ENCODE measurements at places on chromosomes 2 and 18. TPM values are rescaled to one million over a fixed set of nuclear protein-coding genes. Genes with fewer than 3 reads are reported as not detected.
A peak's percentile ranks its signal among the peaks of the same experiment; 100 is the strongest.

- no peak overlapping the region for H3K27ac ChIP-seq
- H3K4me1 ChIP-seq = peaks cover 4% of the 10 kb centered on the region
- no peak for DNase-seq
- no peak overlapping the region for H3K4me3 ChIP-seq
Observed at GRCh38 chr2:27796791-27797765, 25.6 kb downstream of the MRPL33 start.

GRCh38 chr18:49858309-49859020, 45.1 kb upstream of the ACAA2 start:
- no peak overlapping the region for H3K27ac ChIP-seq
- no peaks in the 10 kb centered on the region for H3K4me1 ChIP-seq

DNA sequence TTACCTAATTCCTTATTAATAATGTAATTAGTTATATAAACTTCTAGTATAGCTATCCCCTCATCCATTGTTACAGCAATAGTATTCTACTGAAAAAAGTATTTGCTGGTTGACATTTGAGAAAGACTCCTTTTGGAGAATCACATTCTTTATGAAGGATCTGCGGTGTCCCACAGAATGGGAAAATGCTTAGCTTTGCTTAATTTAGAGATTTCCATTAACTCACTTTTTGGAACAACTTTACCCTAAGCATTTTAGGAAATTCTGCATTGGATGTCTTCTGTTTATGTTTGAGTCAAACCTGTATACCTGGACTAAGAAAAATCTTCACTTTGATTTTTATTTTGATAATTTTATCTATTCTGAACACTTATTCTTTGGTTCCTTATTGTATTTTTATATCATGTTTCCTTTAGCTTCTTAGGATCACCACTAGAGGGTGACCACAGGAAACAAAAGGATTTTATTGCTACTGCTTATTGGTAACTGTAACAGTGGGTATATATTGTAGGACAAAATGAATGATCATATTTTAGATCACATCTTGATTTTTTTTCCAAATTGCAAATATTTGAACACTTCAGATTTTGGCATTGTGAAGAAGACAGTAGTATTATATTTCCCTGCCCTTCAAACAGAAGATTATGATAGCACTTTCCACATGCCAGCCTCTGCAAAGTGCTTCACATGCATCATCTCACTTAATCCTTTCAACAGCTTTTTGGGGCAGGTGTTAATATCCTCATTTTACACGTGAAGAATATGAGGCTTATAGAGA, 79.6 kb downstream of the MIB1 start:
- peaks cover 37% of the 10 kb centered on the region for H3K36me3 ChIP-seq
- no peak overlapping the region for H3K4me3 ChIP-seq
- H3K4me1 ChIP-seq = no peaks in the 10 kb centered on the region

- H3K27ac ChIP-seq = no peak overlapping the region
- H3K27me3 ChIP-seq = no peaks in the 10 kb centered on the region
- H3K4me3 ChIP-seq = no peak overlapping the region
- DNase-seq = no peak
- H3K36me3 ChIP-seq = no peaks in the 10 kb centered on the region
- H3K4me1 ChIP-seq = no peaks in the 10 kb centered on the region
Observed at GRCh38 chr18:44409515-44409914, 271.2 kb upstream of the SETBP1 start.

GRCh38 chr18:41371156-41372045, 583.6 kb upstream of the PIK3C3 start:
- no peak overlapping the region for H3K27ac ChIP-seq
- H3K36me3 ChIP-seq = no peaks in the 10 kb centered on the region
- H3K4me3 ChIP-seq = no peak overlapping the region
- DNase-seq = no peak

- no peaks in the 10 kb centered on the region for H3K36me3 ChIP-seq
- DNase-seq = no peak
- no peak overlapping the region for H3K4me3 ChIP-seq
- H3K4me1 ChIP-seq = no peaks in the 10 kb centered on the region
- no peak overlapping the region for H3K27ac ChIP-seq
- no peaks in the 10 kb centered on the region for H3K27me3 ChIP-seq
Observed at GRCh38 chr2:145079641-145080040, 559.7 kb upstream of the ZEB2 start.

DNA sequence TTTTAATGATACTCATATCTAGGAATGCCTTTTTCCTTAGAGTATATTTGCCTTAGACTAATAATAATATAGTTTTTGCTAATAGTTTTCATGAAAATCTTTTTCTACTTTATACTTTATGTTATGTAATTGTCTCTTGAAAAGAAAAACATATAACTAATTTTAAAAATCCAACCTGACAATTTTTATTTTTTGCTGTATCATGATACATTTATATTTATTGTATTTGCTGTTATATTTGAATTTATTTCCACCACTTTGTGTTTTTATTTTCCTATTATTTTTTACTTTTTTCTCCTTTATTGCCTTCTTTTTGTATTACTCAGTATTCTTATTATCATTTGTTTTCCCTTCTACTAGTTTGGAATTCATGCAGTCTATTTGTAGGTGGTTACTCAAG, 85.4 kb downstream of the MBD5 start:
- H3K4me3 ChIP-seq = no peak overlapping the region
- H3K27me3 ChIP-seq = no peaks in the 10 kb centered on the region
- no peak for DNase-seq
- H3K36me3 ChIP-seq = no peaks in the 10 kb centered on the region
- no peaks in the 10 kb centered on the region for H3K4me1 ChIP-seq

DNA sequence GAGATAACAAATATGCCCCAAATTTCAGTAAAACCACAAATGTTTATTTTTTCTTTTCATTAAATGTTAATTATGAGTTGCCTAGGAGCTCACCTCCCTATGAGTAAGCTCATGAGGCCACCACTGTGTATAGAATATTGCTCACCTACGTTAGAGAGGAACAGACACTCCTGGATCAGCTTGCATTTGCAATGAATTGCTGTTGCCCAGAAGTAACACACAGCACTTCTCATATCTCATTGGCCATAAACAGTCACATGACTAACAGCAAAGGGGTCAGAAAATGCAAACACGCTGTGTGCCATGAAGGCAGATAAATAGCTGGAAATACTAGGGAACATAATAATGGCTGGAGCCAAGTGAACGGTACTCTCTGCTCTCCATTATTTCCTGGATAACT, 89.0 kb upstream of the GALNT5 start:
- H3K27ac ChIP-seq = no peak overlapping the region
- H3K4me1 ChIP-seq = peaks cover 10% of the 10 kb centered on the region
- no peak overlapping the region for H3K4me3 ChIP-seq
- H3K36me3 ChIP-seq = no peaks in the 10 kb centered on the region
- no peak for DNase-seq
- H3K27me3 ChIP-seq = no peaks in the 10 kb centered on the region

DNA sequence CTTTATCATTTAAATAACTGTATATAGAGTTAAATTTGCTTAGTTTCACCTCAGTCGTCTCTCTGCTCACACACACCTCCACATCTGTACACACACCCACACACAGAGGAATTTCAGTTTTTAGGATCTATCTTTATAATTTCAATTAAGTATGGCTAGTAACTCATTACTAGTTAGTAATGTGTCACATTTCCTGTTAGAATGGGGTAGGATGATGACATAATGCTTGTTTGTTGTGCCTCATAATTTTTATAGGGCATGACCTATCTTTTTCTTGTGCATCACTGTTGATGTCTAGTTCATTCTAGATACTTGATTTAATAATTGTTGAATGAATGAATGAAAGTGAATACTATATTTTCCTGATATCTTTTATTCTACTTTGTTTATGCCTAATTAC, 108.6 kb downstream of the AGPS start:
- H3K36me3 ChIP-seq = no peaks in the 10 kb centered on the region
- H3K4me3 ChIP-seq = no peak overlapping the region
- peaks cover 6% of the 10 kb centered on the region for H3K4me1 ChIP-seq
- peak; percentile 15 for DNase-seq
- H3K27me3 ChIP-seq = no peaks in the 10 kb centered on the region
- H3K27ac ChIP-seq = no peak overlapping the region

GRCh38 chr2:74390606-74391005, 10.5 kb upstream of the DCTN1 start:
- H3K36me3 ChIP-seq = no peaks in the 10 kb centered on the region
- H3K4me3 ChIP-seq = peak overlapping the region; percentile 84
- no peak for DNase-seq
- H3K27me3 ChIP-seq = no peaks in the 10 kb centered on the region
- peaks cover 16% of the 10 kb centered on the region for H3K4me1 ChIP-seq

DNA sequence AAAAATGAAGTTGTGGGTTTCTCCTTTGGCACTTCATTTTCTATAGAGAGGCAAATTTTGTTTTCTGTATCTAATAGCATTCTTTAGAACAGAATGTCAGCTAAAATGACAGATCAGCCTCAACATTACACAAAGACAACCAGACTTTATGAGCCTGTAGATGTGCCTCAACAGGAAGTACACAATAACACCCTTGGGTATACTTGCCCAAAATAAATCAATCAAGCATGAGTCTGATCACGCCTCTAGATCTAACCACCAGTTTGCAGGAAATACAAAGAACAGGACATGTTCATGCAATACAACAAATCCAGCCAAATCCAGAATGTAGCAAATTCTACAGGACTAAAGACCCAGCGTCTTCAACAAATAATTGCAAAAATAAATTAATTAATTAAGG, 11.2 kb upstream of the DAPL1 start:
- H3K36me3 ChIP-seq = no peaks in the 10 kb centered on the region
- peaks cover 36% of the 10 kb centered on the region for H3K4me1 ChIP-seq
- peak overlapping the region; percentile 80 for H3K27ac ChIP-seq
- H3K27me3 ChIP-seq = no peaks in the 10 kb centered on the region

DNA sequence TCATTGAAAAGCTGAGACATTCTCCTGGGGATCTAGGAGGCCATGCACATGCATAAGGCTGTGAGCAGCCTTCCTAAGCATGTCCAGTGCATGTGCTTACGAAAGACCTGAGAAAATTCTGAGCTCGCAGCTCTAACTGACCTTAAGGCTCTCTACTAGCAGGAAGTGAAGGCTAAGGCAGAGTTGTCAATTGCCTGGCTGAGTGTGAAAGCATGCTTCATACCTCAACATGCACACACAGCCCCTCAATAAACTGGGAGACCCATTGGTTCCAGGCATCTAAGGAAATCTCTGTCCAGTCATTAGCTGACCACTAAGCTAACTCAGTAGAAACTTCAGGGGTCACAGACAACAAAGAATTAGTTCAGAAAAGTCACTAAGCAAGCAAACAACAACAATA, 42.0 kb downstream of the ALPK2 start:
- H3K27me3 ChIP-seq = no peaks in the 10 kb centered on the region
- H3K4me1 ChIP-seq = peaks cover 13% of the 10 kb centered on the region
- H3K4me3 ChIP-seq = no peak overlapping the region
- DNase-seq = no peak
- H3K36me3 ChIP-seq = no peaks in the 10 kb centered on the region

- no peaks in the 10 kb centered on the region for H3K4me1 ChIP-seq
- DNase-seq = no peak
- no peak overlapping the region for H3K4me3 ChIP-seq
Observed at GRCh38 chr2:133475610-133476009, 92.7 kb downstream of the NCKAP5 start.

DNA sequence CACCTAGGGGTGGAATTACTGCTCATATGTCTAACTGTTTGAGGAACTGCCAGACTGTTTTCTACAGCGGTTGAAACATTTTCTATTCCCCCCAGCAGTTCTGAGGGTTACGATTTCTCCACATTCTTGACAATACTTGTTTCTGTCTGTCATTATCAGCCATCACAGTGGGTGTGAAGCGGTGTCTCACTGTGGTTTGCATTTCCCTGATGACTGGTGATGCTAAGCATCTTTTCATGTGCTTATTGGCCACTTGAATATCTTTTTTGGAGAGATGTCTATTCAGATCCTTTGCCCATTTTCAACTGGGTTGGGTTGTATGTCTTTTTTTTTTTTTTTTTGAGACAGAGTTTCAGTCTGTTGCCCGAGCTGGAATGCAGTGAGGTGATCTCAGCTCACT, 63.0 kb downstream of the ADNP2 start:
- H3K4me1 ChIP-seq = no peaks in the 10 kb centered on the region
- H3K27me3 ChIP-seq = no peaks in the 10 kb centered on the region
- no peaks in the 10 kb centered on the region for H3K36me3 ChIP-seq
- DNase-seq = no peak
- no peak overlapping the region for H3K4me3 ChIP-seq

- H3K27me3 ChIP-seq = no peaks in the 10 kb centered on the region
- no peaks in the 10 kb centered on the region for H3K36me3 ChIP-seq
- H3K4me3 ChIP-seq = no peak overlapping the region
- no peak for DNase-seq
- H3K4me1 ChIP-seq = no peaks in the 10 kb centered on the region
- no peak overlapping the region for H3K27ac ChIP-seq
Observed at GRCh38 chr18:6327895-6328620, 86.7 kb downstream of the L3MBTL4 start.

GRCh38 chr2:175836361-175836760, 165.7 kb downstream of the LNPK start:
- no peaks in the 10 kb centered on the region for H3K4me1 ChIP-seq
- H3K36me3 ChIP-seq = no peaks in the 10 kb centered on the region
- H3K27me3 ChIP-seq = peaks cover 6% of the 10 kb centered on the region
- H3K4me3 ChIP-seq = no peak overlapping the region

DNA sequence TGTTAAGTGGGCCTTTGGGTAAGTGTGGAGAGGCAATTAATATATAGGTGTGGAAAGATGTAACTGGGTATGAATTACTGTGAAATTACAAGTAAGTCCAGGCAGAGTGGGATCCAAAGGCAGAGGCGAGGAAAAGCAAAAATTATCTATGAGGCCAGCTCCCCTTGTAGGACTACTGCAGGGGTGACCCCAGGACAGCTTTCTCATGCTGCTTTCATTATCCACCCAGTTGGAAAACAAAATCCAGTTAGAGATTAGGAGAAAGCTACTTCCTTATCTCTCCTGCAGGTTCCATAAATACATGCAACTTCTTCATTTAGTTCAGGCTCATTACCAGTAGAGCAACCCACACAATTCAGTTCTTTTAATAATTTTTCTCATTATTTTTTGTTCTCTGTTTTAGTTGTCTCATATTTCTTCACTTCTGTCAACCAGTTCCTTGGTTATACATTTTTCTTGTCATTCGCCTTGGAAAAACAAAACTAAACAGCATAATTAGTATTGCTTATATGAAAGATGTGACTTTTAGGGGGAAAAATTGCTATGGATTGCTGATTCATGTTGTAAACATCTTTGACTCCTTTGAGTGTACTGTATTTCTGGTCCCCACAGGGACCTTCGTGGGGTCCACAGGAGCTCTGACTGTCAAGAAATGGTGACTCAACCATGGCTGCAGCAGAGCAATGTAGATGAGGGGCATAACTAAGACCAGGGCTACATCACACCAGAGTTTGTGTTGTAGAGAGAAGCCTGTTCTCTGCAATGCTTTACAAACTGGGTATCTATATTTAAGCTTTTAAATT, 110.4 kb upstream of the PARD3B start:
- H3K4me1 ChIP-seq = no peaks in the 10 kb centered on the region
- H3K4me3 ChIP-seq = no peak overlapping the region
- H3K27ac ChIP-seq = no peak overlapping the region
- no peak for DNase-seq
- no peaks in the 10 kb centered on the region for H3K27me3 ChIP-seq
- no peaks in the 10 kb centered on the region for H3K36me3 ChIP-seq

- DNase-seq = no peak
- no peak overlapping the region for H3K4me3 ChIP-seq
- no peaks in the 10 kb centered on the region for H3K4me1 ChIP-seq
- H3K36me3 ChIP-seq = no peaks in the 10 kb centered on the region
- H3K27ac ChIP-seq = no peak overlapping the region
Observed at GRCh38 chr2:180520206-180520605, 460.2 kb upstream of the UBE2E3 start.

ZAP70 gene
- not detected for total RNA-seq

SAG gene
- total RNA-seq = 1.3 TPM

TTC27 gene
- 29.8 TPM for total RNA-seq

PECR gene
- 19.7 TPM for total RNA-seq

MROH2A gene
- total RNA-seq = 0.92 TPM

PCARE gene
- not detected for total RNA-seq

REG1B gene
- not detected for total RNA-seq

MYO5B gene
- total RNA-seq = 0.30 TPM

IL36RN gene
- total RNA-seq = not detected

SLC9A4 gene
- total RNA-seq = 0.11 TPM

MEP1B gene
- total RNA-seq = 0.26 TPM
